Activated CD4-positive, alpha-beta memory T cell treated with anti-CD3 and anti-CD28 coated beads for 36 hours (primary cell): ENCODE measurements at places on chromosomes 4 and X.

DNA sequence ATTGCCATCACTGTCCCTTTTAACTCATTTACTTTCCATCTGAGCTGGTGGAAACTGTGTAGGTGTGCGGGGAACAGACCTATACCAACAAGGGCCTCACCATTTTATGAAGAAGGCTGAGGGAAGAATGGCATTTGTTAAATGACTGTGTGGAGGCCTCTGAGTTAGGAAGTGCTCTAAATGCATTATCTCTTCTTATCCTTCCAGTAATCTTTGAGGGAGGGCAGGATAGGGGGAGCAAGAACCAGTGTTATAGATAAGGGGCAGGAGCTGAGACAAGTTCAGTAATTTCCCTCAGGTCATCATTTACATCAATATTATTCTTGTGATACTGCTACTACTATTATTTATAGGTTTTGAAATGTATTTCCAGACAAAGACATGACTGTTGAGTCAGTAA lies 122.4 kb upstream of the PDLIM3 start:
- no peak for DNase-seq

DNA sequence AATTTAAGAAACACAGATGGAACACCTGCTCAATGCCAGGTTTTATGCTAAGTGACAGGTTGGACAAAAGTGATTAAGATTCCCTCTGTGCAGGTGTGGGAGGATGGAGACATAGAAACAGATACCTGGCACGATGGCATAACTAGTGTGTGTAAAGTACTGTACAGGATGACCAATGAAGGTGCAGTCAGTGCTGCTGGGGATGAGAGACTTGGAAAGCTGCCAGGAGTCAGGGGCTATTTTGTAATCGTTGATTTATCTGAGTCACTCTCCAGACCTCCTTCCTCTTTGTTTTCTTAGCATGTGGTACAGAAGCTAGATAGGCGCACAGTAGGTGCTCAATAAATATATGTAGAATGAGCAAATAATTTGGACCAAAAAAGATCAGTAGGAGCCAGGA lies 58.2 kb downstream of the CWH43 start:
- no peak for DNase-seq

DNA sequence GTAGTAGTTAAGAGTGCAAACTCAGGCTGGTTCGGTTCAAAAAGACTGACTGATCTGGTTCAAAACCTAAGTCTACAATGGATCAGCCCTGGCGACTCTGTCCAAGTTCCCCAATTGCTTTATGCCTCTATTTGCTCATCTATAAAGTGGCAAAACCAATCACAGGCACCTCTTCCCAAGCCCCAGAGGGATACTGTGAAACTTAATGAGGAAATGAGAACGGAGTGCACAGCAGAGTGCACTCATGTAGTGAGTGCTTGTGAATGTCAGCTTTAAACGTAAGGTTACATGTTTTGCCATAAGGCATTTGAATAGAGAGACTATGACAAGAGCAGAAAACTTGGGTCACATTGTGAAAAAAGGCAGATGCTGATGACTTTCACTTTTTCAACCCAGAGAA lies 199.7 kb upstream of the KLF3 start:
- DNase-seq = no peak

GRCh38 chrX:134737061-134737460 lies 78.8 kb upstream of the PLAC1 start:
- DNase-seq = no peak

DNA sequence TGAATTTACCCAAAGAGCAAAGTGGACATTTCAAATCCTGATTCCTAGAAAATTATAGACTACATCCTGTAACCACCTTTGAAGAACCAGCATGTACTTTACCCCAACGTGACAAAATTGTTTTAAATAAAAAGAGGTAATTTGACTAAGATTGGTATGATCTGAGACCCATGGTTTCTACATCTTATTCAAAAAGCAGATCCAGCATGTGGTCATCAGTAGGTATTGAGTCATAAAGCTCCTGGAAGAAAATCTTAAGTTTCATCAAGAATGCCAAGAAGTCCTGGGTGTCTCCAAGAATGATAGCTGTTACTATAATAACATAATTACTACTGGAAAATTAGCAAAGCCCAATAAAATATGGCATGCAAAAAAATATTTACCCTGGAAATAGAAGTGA lies 61.8 kb downstream of the NFKB1 start:
- DNase-seq = no peak

DNA sequence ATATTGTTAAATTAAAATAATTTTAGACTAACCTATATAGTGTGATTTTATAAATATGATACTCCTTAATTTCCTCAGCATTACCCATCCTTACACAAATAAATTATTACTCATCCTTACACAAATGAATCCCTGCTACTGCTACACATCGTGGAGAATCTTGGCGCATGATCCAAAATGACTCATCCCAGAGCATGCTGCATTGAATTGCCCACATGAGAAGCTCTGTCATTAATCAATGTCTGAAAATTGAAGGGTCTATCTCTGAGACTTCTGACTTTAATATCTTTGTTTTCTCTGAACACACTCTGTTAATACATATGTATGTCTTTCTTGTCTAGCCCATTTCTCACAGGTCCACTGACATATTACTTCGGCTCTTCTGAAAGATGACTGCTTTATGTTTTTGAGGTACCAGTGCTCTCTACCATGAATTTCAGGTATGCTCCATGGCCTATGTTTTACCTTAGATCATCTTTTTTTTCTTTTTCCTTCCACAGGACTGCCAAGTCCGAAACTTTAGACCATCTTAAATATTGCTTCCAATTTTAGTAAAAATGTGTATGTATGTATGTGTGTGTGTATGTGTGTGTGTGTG lies 15.7 kb upstream of the DUSP21 start:
- no peak for DNase-seq

DNA sequence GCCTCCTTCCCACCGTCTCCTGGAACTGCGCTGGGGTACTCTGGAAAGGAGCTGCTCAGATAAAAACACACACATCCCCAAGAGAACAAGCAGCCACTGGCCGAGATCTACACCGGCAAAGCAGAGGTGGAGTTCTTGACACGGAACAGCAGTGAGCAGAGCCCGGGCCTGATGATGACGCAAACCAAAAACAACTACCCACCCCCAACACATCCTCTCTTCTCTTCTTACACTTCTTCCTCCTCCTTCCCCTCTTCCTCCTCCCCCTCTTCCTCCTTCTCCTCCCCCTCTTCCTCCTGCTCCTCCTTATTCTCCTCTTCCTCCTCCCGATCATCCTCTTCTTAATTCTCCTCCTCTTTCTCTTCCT lies 4.6 kb downstream of the PNMA5 start:
- DNase-seq = peak; percentile 25
